ENCODE measurements at places on chromosomes 3 and 15. TPM values are rescaled to one million over a fixed set of nuclear protein-coding genes. Genes with fewer than 3 reads are reported as not detected.

GRCh38 chr15:63065262-63066221 is 23.0 kb downstream of the TPM1 start:
- H3K27ac ChIP-seq = no peak overlapping the region
- H3K4me1 ChIP-seq = no peaks in the 10 kb centered on the region
- no peak for DNase-seq
- H3K4me3 ChIP-seq = no peak overlapping the region
- H3K36me3 ChIP-seq = peaks cover 78% of the 10 kb centered on the region

DNA sequence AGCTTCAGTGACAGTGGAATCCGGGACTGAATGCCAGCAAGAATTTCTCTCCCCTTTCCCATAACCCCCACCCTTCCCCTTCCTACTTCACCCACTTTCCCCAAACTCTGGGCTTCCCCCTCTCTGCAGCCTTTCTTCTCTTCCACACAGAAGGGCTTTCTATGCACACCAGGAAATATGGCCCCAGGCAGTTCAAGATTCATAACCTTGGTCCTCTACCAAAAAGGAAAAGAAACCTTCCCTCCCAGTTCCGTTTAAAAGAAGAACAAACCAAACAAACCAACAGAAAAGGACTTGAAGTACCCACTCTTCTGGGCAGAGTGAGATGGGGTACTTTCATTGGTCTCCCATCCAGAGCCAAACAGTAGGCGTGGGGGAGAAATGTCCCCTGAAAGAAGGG is 68.8 kb upstream of the ABHD2 start:
- H3K27me3 ChIP-seq = no peaks in the 10 kb centered on the region
- no peak overlapping the region for H3K4me3 ChIP-seq
- no peak overlapping the region for H3K27ac ChIP-seq
- H3K36me3 ChIP-seq = no peaks in the 10 kb centered on the region
- H3K4me1 ChIP-seq = no peaks in the 10 kb centered on the region

- no peaks in the 10 kb centered on the region for H3K36me3 ChIP-seq
- H3K27me3 ChIP-seq = no peaks in the 10 kb centered on the region
- peaks cover 13% of the 10 kb centered on the region for H3K4me1 ChIP-seq
- peak; percentile 58 for DNase-seq
- H3K27ac ChIP-seq = no peak overlapping the region
- H3K4me3 ChIP-seq = no peak overlapping the region
These were observed 1.3 kb upstream of the PRKAR2A start for GRCh38 chr3:48848816-48849515.

- H3K27me3 ChIP-seq = no peaks in the 10 kb centered on the region
- DNase-seq = peak; percentile 44
- H3K36me3 ChIP-seq = no peaks in the 10 kb centered on the region
- no peak overlapping the region for H3K27ac ChIP-seq
- H3K4me3 ChIP-seq = no peak overlapping the region
These were observed 21.0 kb upstream of the PLXNA1 start for GRCh38 chr3:126961791-126962461.

- no peaks in the 10 kb centered on the region for H3K4me1 ChIP-seq
- H3K27ac ChIP-seq = no peak overlapping the region
- no peak overlapping the region for H3K4me3 ChIP-seq
- no peaks in the 10 kb centered on the region for H3K27me3 ChIP-seq
- DNase-seq = no peak
These were observed 76.4 kb downstream of the USF3 start for GRCh38 chr3:113620091-113620490.

Gene RBPMS2
- polyA plus RNA-seq = 1.8 TPM

GRCh38 chr3:10223676-10224639 is 24.3 kb upstream of the TATDN2 start:
- H3K36me3 ChIP-seq = no peaks in the 10 kb centered on the region
- H3K4me3 ChIP-seq = no peak overlapping the region
- no peak overlapping the region for H3K27ac ChIP-seq
- no peaks in the 10 kb centered on the region for H3K4me1 ChIP-seq

Gene STRA6
- 0.19 TPM for polyA plus RNA-seq

Gene RPL4
- polyA plus RNA-seq = 1,586 TPM

Gene EXD1
- not detected for polyA plus RNA-seq

Gene CADPS
- polyA plus RNA-seq = 28.1 TPM

DNA sequence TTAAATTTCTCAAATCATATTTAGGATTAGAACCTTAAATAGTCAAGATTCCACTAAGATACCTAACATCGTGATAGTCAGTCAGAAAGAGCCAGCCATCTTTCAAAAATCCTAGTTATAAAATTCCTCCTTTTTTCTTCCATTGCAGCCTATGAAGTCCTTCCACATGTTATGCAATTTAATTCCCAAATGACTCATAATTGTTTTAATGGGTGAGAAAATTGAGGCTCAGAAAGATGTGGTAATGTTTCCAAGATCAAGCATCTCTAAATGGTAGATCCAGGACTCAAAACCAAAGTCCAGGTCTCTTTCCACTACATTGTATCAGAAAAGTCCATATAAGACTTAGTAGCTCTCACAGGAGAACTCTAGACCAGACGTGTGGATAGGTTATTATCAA is 9.5 kb downstream of the CFAP44 start:
- no peaks in the 10 kb centered on the region for H3K4me1 ChIP-seq
- DNase-seq = no peak
- H3K4me3 ChIP-seq = no peak overlapping the region
- peaks cover 3% of the 10 kb centered on the region for H3K36me3 ChIP-seq
- no peak overlapping the region for H3K27ac ChIP-seq
- no peaks in the 10 kb centered on the region for H3K27me3 ChIP-seq

DNA sequence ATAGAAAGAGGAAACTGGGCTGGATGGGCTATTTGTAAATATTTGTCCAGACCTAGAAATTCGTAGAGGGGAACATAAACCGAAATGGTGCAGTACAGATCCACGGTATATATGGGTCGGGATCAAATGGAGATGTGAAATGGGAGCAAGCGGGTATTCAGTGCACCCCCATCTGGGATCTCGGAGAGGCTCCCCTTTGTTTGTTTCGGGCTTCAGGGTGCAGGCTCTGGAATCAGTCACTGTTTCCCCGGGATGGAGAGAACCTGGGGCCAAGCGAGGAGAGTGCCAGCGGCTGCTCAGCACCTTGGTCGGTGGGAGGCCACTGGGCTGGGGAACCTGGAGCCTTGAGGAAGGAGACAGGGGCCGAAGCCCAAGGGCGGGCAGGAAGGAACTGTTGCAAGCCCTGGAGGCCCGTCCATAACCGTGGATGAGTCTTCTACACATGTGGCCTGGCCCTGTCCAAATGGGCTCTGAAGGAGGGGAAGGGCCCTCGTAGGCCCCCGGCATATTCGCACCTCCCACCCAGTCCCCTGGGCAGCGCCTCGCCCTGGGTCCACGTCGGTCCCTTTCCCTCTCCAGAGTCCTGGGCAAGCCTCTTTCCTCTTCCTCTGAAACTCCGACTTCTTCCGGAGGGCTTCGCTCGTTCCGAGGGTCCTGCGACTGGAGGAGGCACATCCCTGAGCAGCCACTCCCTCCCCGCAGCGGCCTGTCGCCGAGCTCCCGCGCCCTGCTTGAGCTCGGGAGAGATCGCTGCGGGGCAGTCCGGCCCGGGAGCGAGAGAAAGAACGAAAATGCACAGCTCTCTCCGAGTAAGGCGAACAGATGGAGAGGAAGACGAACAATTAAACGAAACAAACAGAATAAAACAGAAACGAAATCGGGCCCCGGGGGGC is 3.0 kb downstream of the ISL2 start:
- peaks cover 74% of the 10 kb centered on the region for H3K27me3 ChIP-seq
- no peak overlapping the region for H3K27ac ChIP-seq
- H3K36me3 ChIP-seq = no peaks in the 10 kb centered on the region
- peak overlapping the region; percentile 37 for H3K4me3 ChIP-seq
- DNase-seq = no peak

Gene GP9
- 0.14 TPM for polyA plus RNA-seq

GRCh38 chr15:75455982-75456531 is 4.6 kb upstream of the SIN3A start:
- H3K27ac ChIP-seq = peak overlapping the region; percentile 96
- no peaks in the 10 kb centered on the region for H3K27me3 ChIP-seq
- H3K4me1 ChIP-seq = no peaks in the 10 kb centered on the region
- H3K4me3 ChIP-seq = peak overlapping the region; percentile 95
- H3K36me3 ChIP-seq = no peaks in the 10 kb centered on the region

Gene EPHB3
- polyA plus RNA-seq = 13.3 TPM

- H3K4me1 ChIP-seq = no peaks in the 10 kb centered on the region
- no peaks in the 10 kb centered on the region for H3K27me3 ChIP-seq
- no peak for DNase-seq
- no peak overlapping the region for H3K4me3 ChIP-seq
These were observed 37.8 kb upstream of the GOLM2 start for GRCh38 chr15:44250566-44251205.

GRCh38 chr3:37074178-37074577 is 80.9 kb downstream of the MLH1 start:
- H3K4me1 ChIP-seq = no peaks in the 10 kb centered on the region
- no peak overlapping the region for H3K4me3 ChIP-seq
- DNase-seq = no peak
- H3K27ac ChIP-seq = no peak overlapping the region
- no peaks in the 10 kb centered on the region for H3K36me3 ChIP-seq

DNA sequence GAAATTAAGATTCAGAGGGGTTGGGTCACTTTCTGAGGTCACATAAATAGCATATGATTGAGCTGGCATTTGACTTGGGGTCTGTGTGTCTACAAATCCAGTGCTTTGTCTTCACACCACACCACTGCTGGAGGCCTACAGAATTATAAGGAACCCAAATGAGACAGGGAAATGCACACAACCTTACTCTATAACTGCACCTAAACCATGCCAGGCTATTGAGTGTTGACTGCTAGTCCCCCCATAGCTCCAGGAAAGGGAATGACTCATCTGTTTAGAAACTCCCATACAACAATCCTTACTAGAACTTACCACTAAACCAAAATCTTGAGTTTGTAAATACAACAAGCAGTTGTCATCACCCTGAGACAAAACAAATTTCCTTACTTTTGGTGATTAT is 16.9 kb upstream of the TSC22D2 start:
- no peak for DNase-seq
- no peaks in the 10 kb centered on the region for H3K4me1 ChIP-seq
- H3K4me3 ChIP-seq = no peak overlapping the region
- H3K27ac ChIP-seq = no peak overlapping the region
- no peaks in the 10 kb centered on the region for H3K36me3 ChIP-seq
- no peaks in the 10 kb centered on the region for H3K27me3 ChIP-seq

Gene DNAH12
- polyA plus RNA-seq = 6.1 TPM

Gene CLRN1
- polyA plus RNA-seq = not detected

DNA sequence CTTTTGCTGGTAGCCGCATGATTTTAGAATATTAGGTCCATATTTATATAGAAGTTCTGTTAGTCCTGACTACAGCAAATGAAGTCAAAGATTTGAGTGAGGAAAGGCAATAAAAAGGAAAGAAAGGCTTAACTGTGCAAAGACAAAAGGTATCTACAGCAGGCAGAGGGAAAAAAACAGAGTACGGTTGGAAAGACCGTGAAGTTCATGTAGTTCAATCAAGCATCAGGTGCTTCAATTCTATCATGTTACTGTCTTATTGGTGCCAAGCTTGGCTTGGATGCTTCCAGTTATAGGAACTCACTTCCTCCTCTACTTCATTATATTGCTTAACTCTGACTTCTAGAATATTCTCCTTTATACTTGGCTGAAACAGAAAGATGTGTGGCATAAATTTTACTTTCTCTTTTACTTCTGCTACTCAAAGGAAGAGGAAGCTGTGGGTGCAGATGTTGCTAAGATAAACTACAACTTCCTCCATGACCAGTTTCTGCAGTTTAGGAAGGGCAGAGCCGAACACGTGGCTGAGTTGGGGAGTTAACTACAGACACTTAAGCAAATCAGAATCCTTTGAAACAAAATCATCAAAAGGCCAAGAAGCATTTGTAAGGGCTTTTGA is 72.6 kb upstream of the ZBED2 start:
- no peak for DNase-seq
- no peaks in the 10 kb centered on the region for H3K4me1 ChIP-seq
- H3K27me3 ChIP-seq = no peaks in the 10 kb centered on the region

All from pancreas (tissue), 10 donors.